ENCODE measurements at places on chromosomes 12 and 14. TPM values are rescaled to one million over a fixed set of nuclear protein-coding genes. Genes with fewer than 3 reads are reported as not detected.
A peak's percentile ranks its signal among the peaks of the same experiment; 100 is the strongest.

Gene SYNDIG1L
- not detected for total RNA-seq

DNA sequence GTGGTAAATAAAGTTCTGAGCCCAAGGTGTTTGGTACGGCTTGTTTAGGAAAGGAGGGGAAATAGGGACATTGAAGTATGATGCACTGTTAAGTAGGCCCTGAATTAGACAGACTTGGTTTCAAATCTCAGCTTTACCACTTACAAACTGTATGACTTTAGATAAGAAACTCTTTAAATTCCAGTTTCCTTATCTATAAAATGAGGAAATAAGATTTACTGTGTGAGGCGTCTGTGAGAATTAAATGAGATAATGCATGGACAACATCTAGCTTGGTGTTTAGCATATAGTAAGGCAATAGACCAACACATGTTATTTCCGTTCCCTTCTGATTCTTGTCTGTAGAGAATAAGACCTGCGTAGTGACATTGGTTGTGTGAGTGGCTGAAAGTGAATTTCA lies 7.0 kb downstream of the NCKAP1L start:
- DNase-seq, result no peak
- no peaks in the 10 kb centered on the region for H3K4me1 ChIP-seq
- no peaks in the 10 kb centered on the region for H3K36me3 ChIP-seq
- no peak overlapping the region for H3K4me3 ChIP-seq

Gene GALNT8
- total RNA-seq, result not detected

GRCh38 chr12:46516933-46517578 lies 144.5 kb upstream of the SLC38A2 start:
- DNase-seq, result no peak
- H3K27ac ChIP-seq, result no peak overlapping the region
- no peaks in the 10 kb centered on the region for H3K27me3 ChIP-seq
- peaks cover 20% of the 10 kb centered on the region for H3K4me1 ChIP-seq
- H3K4me3 ChIP-seq, result no peak overlapping the region
- no peaks in the 10 kb centered on the region for H3K36me3 ChIP-seq

Gene ETFBKMT
- total RNA-seq, result 2.2 TPM

- H3K36me3 ChIP-seq, result peaks cover 8% of the 10 kb centered on the region
- H3K4me1 ChIP-seq, result peaks cover 22% of the 10 kb centered on the region
- H3K27ac ChIP-seq, result no peak overlapping the region
Observed at GRCh38 chr14:94625353-94625635, 13.1 kb downstream of the SERPINA3 start.

Gene CNIH1
- 118 TPM for total RNA-seq

Gene FAM222A
- total RNA-seq, result 2.4 TPM

Gene SERPINA1
- 167 TPM for total RNA-seq

GRCh38 chr12:16618256-16618655 lies 12.3 kb upstream of the LMO3 start:
- H3K4me1 ChIP-seq, result no peaks in the 10 kb centered on the region
- no peaks in the 10 kb centered on the region for H3K27me3 ChIP-seq
- H3K27ac ChIP-seq, result no peak overlapping the region
- H3K36me3 ChIP-seq, result no peaks in the 10 kb centered on the region
- H3K4me3 ChIP-seq, result no peak overlapping the region

Gene AQP6
- total RNA-seq, result 0.86 TPM

DNA sequence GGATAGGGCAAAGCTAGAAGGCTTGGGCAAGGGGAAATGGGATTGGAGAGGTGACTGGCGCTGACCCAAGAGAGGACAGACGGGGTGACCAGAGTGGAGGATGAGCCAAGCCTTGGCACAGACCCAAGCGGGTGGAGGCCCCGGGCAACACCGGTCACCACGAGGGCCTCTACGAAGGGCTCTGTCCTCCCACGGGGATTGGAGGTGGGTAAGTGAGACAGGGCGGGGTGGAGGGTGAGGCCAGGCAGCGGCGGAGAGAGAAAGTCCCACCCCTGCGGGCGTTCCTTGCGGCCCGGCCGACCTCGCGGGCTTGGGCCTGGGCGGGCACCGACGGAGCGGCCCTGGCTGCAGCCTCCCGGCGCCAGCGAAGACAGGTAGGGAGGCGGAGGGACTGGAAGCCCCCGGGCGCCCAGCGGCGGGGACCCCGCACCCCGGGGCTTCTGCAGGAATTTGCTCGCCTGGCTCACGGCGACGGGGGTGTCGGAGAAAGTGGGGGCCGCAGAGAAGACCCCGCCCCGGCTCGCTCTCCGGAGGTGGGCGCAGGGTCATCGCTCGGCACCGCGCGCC lies at the start of gene PAPLN:
PAPLN (plus strand) TSS at position 288 of the 567 bp plus-strand sequence. CDS start 2,273 bp downstream, outside the sequence.
- no peak within 1 kb of the TSS for H3K27ac ChIP-seq
- H3K4me1 ChIP-seq, result peaks cover 41% of the 10 kb centered on the region
- no peaks in the 10 kb centered on the region for H3K36me3 ChIP-seq
- peak within 1 kb of the TSS; percentile 60 for H3K4me3 ChIP-seq
- peak; percentile 24 for DNase-seq
- H3K27me3 ChIP-seq, result peaks cover 92% of the 10 kb centered on the region

DNA sequence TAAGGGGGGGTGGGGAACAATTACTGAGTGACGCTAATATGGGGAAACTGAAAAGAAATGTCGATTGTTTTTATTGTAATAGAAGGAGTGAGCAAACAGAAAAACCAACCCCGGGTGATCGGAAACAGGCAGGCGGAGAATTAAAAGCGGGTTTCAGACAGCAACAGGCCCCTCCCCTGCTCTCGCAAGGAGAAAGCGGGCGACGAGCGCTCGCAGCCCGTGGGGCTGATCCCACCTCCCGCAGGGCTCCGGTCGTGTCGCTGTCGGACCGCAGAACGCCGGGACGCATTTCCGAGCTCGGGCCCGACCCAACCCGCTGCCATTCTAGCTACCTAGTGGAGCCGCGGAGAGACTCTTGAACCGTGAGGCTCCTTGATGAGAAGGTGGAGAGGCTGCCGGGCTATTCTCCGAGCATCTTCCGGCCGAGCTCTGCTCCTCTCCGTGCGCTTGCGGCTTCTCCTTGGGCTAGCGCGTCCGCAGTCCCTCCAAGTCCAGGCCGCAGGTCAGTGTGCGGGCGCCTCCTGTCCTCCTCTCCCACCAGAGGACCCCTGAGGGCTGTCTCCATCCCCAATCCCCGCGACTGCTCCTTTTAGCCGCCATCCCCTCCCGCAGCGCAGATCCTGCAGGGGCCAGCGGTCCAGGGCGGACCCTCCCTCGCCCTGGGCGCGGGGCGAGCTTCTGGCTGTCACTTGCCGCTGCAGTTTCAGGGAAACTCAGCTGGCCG lies 4.1 kb upstream of the PAX9 start:
- H3K27ac ChIP-seq, result no peak overlapping the region
- H3K4me3 ChIP-seq, result peak overlapping the region; percentile 20
- H3K4me1 ChIP-seq, result peaks cover 27% of the 10 kb centered on the region
- no peak for DNase-seq
- H3K36me3 ChIP-seq, result peaks cover 15% of the 10 kb centered on the region
- H3K27me3 ChIP-seq, result peaks cover 50% of the 10 kb centered on the region

GRCh38 chr14:65815127-65815526 lies 402.6 kb downstream of the FUT8 start:
- no peak overlapping the region for H3K27ac ChIP-seq
- H3K27me3 ChIP-seq, result no peaks in the 10 kb centered on the region
- no peak overlapping the region for H3K4me3 ChIP-seq
- DNase-seq, result no peak
- H3K36me3 ChIP-seq, result no peaks in the 10 kb centered on the region
